ENCODE measurements at places on chromosomes 11 and 22.

- DNase-seq = no peak
Measured at GRCh38 chr22:24402460-24403192, 24.8 kb upstream of the ADORA2A start.

DNA sequence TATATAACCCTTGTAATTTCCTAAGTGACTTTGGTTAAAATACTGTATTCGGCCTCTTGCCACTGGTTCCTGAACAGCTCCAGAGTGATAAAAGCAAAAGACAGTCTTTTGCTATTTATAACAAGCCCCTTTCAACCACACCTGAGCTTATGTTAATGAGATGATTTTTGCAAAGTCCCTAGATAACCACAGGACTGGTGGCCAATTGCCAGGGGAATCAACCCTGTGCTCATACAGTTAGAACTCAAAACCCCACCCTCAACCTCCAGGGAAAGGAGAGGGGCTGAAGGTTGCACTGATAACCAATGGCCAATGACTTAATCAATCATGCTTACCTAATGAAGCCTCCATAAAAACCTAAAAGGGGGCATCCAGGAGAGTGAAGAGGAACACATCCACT, 77.9 kb downstream of the SIK3 start:
- no peak for DNase-seq

GRCh38 chr11:20226933-20227332, 66.7 kb upstream of the DBX1 start:
- DNase-seq = no peak

DNA sequence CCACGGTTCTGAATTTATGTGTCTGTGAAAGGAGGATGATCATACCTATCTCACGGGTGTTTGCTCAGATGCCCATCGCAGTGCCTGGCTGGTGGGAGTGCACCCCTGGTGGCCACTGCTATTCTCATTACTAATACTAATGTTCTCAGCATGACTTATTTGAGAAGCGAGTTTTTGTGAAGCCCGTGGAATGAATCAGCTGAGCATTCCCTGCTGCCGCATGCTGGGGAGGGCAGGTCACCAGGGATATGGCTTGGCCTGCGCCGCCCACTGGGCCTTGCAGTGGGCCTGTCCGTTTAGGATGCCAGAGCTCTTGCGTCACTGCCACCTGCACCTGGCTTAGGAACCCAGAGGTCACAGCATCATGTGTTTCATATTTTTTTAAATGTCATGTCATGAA, 16.9 kb downstream of the CTTN start:
- DNase-seq = no peak

DNA sequence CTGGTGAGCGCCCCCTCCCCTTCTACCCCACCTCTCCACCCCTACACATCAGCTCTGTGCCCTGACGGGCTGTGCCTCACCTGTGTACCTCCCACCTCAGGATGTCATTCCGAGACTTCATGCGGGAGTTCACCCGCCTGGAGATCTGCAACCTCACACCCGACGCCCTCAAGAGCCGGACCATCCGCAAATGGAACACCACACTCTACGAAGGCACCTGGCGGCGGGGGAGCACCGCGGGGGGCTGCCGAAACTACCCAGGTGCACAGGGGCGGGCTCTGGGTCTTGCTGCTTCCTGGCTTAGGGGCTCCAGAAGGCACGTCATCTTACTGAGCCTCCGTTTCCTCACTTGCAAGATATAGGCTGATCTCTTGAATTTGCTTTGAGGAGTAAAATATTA, 6.8 kb downstream of the CAPN1 start:
- DNase-seq = no peak

GRCh38 chr22:48061726-48062125, 1299.3 kb downstream of the TBC1D22A start:
- DNase-seq = no peak

DNA sequence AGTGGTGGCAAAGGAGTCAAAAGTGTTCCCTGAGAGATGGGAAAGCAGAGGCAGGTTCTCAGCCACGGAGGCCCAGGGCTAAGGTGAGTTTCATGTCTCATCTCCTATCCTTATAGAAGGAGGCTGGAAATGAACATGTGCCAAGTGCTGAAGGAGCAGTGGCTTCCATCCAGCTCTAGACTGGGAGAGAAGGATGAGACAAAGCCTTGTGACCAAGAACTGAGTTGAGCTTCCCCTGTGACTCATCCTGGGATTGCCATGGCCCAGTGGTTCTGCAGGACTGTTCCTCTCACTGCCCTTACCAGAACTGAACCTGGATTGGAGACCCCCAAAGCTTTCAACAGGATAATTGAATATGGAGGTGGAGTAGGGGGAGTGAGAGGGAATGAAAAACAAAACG, 16.7 kb upstream of the OR9Q1 start:
- no peak for DNase-seq

DNA sequence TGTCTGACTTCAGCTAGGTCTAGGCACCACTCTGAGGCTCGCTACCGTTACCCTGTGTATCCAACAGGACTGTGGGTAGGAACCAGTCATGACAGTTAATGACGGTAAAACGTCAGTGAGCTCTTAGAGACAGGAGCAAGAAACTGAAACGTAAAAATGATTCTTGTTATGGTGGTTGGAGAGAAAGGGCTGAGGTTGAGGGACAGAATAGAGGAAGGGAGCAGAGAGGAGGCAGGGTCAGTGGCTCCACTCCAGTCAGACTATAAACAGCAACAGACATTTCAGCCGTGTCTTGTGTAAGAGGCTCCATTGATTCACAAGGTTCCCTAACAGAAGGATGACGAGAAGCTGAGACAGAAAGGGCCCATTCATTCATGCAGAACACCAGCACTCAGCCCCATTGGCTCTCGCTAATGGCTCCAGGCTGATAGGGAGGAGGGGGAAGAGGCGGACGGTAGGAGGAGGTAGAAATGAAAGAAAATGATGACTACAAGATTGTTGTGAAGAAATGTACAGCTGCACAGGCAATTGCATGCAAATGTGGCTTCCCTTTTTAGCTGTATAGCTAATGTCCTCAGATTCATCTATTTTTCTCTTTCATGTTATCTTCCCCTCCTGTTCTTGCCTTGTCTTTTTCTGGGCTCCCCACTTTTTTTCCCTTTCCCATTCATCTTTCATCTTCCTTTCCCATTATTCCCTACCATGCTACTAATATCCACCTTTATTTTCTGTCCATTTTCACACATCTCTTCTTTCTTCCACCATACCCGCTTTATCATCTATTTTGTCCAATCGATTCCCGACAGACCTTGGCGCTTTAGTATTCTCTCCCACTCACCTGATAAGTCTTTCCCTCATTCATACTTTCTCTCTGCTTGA, 34.3 kb downstream of the ETS1 start:
- no peak for DNase-seq

GRCh38 chr11:59262177-59262818, 49.6 kb upstream of the MPEG1 start:
- no peak for DNase-seq

GRCh38 chr11:76621466-76621865, 49.1 kb downstream of the LRRC32 start:
- no peak for DNase-seq

DNA sequence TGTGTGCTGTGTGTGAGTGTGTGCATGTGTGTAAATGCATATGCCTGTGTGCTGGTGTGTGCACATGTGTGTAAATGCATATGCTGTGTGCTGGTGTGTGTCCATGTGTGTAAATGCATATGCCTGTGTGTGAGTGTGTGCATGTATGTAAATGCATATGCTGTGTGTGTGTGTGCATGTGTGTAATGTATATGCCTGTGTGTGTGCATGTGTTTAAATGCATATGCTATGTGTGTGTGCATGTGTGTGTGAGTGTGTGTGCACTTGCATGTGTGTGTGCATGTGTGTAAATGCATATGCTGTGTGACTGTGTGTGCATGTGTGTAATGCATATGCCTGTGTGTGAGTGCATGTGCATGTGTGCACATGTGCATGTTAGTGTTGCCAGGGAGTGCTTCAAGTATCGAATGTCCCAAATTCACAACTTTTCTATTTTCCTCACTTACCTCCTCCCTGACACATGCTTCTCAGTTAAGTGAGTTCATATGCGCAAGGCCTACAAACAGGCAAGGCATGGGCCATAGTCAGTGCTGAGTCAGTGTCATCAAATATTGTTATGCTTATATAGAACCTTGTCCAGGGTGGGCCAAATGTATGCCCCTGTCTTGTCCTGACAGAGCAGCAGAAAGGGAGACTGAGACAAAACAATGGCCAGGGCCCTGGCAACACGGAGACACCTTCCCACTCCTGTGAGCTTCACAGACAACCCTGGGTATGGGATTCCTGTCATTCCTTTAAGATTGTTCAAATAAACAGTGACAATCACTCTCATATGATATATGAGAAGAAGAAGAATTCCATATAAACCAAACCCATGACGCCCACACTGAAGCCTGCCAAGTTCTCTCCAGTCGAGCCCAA, 38.6 kb downstream of the GGTLC2 start:
- no peak for DNase-seq

DNA sequence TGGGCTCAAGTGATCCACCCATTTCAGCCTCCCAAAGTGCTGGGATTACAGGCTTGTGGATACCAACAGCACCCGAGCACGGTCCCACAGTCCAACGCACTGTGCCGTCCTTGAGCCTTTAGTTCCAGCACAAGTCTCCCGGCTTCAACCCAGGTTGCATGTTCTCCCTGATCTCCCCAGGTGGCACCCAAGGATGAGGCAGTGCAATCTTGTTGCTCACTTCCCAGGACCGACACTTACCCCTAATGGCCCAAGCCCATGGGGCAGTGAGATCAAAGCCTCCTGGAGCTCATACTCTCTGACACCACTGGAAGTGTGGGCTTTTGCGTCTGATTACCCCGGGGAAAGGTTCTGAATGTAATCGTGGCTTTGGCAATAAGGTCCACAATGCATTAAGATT, 3.5 kb downstream of the PRAME start:
- no peak for DNase-seq

DNA sequence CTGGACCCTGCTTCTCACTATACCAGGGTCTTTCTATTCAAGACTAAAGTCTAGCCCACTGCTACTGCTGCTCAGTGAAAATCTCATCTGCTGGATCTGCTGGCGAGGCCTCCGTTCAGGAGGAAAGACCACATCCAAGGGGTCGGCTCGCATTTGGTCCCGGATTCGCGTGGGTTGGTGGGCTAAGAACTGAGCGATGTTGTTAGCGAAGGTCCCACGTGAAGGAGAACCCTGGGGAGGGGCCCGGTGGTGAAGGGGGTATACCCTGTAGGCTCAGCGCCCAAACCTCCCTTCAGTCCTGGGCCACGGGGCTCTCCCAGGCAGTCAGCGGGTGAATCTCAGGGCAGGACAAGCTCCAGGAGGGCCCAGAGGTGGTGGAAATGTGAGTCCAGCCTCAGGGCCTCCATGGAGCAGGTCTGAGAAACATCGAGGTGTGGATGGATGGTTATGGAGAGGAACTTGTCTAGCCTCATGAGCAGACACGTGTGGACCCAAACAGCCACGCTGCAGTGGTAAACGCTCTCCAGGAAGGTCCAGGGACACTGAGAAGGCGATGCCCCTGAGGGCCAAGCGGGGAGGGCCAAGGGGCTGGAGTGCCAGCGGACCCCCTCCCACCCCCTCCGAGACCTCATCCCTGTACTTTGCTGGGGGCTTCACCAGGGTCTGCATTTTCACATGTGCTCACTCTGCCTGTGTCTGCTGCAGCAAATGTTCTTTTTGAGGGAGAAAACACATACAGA, 152.3 kb downstream of the CTTN start:
- no peak for DNase-seq

GRCh38 chr11:1890856-1891830, 552 bp downstream of the PRR33 start:
- no peak for DNase-seq

Measured in NCI-H2081 (cell line).